ENCODE measurements at places on chromosomes 1 and 21.

DNA sequence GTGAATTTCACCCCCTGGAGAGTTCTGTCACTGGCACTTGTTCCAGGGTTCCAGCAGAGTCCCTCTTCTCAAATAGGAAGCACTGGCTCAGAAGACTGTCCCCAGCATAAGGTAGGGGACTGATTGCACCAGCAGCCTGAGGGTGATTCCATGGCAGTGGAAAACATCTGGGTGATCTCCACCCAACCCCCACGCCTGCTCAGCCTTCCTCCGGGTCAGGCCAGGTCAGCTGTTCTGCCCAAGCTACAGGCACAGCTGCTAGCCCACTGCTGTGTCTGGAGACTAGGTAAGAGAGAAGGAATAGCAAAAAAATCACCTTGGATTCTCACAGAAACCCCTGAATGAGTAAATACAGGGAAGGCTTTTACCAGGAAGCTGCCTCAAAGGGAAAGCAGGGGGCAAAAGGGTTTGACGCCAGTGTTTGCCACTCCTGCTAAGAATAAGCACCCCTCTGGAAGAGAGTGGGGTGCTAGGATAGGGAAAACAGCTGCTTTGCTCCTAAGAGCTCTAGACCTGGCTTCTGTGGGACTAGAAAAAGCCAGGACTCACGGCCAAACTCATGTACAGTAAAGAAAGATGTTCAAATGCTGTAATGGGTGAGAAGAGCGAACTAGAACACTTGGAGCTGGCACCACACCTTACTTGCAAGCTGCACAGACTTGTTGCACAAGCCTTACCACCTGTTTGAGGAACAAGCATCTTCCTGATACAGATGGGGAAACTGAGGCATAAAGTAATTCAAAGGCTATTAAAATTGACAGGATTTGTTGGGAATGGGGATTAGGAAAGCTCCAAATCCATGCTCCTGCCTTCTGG, 1.0 kb upstream of the DENND2D start:
- no peak for DNase-seq

DNA sequence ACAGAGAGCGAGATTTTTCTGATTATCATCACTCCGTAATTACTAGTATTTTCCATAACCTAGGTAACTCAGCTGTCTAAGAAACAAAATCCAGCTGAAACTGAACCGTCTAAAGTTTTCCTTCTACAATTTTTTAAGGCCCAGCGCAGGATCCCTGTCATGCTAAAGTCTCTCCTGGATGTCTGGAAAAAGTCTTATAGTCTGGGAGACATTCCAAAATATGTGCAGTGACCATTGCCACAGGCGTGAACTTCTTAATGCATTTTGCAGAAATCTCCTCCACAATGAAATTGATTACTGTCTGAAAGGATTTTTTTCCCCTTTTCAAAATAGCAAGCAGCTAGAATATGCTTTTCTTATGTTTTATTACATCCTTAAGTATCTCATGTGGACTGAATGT, 209.3 kb upstream of the C1orf105 start:
- no peak for DNase-seq

DNA sequence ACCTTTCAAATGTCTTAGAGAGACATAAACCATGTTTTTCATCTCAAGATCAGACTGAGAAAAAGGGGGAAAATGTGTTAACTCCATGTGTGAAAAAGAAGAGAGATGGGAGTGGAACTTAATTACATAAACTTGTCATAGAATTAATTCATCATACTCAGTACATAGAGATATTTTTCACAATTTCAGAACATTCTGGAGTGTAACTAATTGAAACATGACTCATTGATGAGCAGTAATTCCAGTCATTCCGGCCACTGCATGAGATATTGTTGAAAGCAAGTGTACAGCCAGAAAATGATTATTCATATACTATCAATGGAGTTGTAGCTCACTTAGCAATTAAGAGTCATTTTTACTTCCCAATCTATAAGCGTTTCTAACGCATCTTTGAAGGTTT, 739.3 kb downstream of the LTN1 start:
- DNase-seq: no peak

DNA sequence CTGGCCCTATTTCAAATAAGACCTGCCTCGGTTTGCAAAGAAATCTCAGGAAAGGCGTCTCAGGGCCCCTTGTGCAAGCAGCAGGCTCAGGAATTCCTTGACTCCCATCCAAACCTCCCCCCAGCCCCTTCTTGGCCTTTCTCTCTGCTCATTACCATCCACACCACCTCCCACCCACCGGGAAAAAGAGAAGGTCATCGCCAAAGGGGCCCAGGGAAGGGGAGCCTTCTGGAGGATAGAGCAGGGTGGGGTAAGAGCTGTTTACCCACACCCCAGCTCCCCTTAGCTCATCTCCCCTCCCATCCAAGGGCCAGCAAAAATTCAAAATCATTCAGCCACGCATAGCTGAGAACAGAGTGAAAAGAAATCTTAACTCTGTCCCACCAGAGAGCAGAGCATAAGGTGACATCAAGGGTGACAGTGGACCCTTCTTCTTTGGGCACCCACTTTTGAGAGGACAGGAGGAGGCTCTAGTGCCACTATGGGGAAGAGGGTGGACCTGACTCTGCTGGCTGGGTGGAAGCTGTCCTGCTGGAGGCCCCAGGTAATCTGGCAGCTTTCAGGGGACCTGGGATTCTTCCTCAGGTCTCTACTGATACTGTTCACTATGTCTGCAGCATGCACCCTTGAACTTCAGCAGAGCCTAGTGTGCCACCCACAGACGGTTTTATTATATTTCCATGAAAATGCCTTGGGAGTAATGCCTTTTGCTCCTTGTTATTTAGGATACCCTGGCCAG, 3.9 kb upstream of the WNT2B start:
- DNase-seq: no peak

- DNase-seq: no peak
These were observed 107.8 kb upstream of the TARDBP start for GRCh38 chr1:10904396-10905358.

DNA sequence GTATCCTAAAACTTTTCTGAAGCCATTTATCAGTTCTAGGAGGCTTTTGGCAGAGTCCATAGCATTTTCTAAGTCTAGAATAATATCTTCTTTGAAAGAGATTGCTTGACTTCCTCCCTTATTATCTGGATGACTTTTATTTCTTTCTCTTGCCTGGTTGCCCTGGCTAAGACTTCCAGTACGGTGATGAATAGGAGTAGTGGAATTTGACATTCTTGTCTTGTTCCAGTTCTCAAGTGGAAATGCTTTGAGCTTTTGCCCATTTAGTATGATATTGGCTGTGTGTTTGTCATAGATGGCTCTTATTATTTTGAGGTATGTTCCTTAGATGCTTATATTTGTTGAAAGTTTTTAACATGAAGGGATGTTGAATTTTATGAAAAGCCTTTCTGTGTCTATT, 1647.9 kb downstream of the PLA2G4A start:
- no peak for DNase-seq

DNA sequence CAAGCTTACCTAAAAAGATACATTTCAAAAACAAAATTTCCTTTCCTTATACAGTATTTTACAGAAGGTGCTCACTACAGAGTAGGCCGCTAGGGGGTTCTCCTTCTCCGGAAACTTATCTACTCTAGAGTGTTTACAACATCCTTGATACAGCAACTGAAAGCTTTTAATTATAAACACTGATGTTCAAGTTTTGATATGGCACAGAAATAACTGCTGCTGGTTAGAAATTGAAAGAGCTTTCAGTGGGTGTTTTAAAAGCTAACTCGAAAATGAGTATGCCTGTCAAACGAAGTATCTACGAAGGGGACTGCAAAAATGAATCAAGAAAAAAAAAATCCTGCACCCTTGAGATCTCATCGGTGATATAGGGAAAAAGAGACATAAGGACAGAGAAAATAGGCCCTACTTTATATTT, 1.0 kb downstream of the YOD1 start:
- DNase-seq: no peak
